ENCODE measurements at places on chromosomes 2 and 18. TPM values are rescaled to one million over a fixed set of nuclear protein-coding genes. Genes with fewer than 3 reads are reported as not detected.

The RNF125 gene
- 11.7 TPM for polyA plus RNA-seq

DNA sequence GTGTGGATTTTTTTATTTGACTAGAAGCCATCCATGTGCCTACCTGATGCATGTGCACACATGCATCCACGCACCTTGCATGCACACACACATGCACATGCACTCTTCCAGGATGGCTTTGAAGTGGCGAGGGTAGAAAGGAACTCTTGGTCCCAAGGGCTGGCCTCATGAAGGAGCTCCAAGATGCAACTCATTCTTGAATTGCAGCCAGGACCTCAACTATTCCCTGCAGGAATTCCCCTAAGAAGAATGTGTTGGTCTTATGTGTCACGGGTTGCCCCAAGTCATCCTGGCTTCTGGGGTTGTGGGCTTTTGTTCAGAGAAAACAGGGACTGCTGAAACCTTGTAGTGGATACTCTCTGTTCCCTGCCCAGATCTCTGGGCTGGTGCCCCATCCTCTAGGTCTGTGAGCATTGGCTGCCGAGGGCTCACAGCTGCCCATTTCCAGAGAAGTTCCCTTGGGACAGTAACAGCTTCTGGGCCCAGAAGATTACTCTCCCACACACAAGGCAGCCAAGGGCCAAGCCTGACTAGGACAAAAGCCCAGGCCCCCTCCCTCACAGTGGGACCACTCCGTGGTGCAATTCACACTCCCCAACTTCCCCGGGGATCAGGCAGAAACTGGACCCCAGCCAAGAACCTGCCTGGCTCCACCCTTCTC, 137.6 kb downstream of the COPS8 start:
- DNase-seq = no peak
- peaks cover 2% of the 10 kb centered on the region for H3K27me3 ChIP-seq
- H3K4me1 ChIP-seq = no peaks in the 10 kb centered on the region
- no peak overlapping the region for H3K27ac ChIP-seq

DNA sequence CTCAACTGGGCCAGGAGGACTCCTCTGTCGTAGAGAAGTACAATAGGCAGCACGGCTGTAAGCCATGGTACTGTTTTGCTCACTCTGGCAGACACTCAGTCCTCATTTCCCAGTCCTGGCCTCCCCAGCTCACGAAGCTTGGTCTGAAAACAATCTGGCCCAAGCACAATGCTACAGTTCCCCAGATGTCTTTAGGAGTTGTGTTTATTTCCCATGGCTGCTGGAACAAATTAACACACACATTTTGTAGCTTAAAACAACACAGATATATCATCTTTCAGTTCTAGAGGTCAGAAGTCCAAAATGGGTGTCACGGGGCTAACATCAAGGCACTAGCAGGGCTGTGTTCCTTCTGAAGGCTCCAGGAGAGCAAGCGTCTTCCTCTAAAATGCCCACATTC, 13.0 kb downstream of the FABP1 start:
- DNase-seq = peak; percentile 39
- no peak overlapping the region for H3K4me3 ChIP-seq
- H3K36me3 ChIP-seq = no peaks in the 10 kb centered on the region
- H3K27me3 ChIP-seq = no peaks in the 10 kb centered on the region
- H3K27ac ChIP-seq = no peak overlapping the region

DNA sequence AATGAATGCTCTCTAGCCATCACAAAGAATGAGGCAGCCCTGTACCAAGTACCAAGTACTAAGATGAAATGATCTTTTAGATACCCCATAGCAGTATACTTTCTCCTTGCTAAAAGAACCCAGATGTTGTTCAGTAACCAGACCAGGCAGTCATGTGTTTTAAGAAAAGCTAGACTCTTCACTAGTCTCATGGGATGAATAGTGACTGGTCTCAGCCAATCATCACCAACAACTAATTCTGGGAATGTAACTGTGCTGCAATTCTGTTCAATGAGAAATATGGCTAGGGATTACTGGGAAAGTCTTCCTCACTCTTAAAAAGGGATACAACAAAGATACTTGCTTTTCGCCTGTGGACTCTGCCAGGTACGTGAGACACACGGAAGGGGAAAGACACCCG, 29.5 kb downstream of the MBOAT2 start:
- H3K27me3 ChIP-seq = no peaks in the 10 kb centered on the region
- H3K4me1 ChIP-seq = no peaks in the 10 kb centered on the region
- H3K27ac ChIP-seq = no peak overlapping the region
- no peak for DNase-seq
- no peaks in the 10 kb centered on the region for H3K36me3 ChIP-seq

- no peak overlapping the region for H3K27ac ChIP-seq
- no peaks in the 10 kb centered on the region for H3K36me3 ChIP-seq
- no peak overlapping the region for H3K4me3 ChIP-seq
- no peak for DNase-seq
Measured at GRCh38 chr2:54741250-54741649, 17.8 kb downstream of the EML6 start.

The ZBTB14 gene
- polyA plus RNA-seq = 13.4 TPM

The TNFRSF11A gene
- 21.7 TPM for polyA plus RNA-seq

The VWA3B gene
- polyA plus RNA-seq = 0.09 TPM

The CXCR4 gene
- polyA plus RNA-seq = 17.8 TPM

The WDR75 gene
- 41.2 TPM for polyA plus RNA-seq

All from large intestine (tissue), 12 donors.